NT2/D1 (cell line): ENCODE measurements at places on chromosomes 3 and 15.

- DNase-seq = no peak
Measured at GRCh38 chr3:37223576-37223975, 49.2 kb upstream of the LRRFIP2 start.

DNA sequence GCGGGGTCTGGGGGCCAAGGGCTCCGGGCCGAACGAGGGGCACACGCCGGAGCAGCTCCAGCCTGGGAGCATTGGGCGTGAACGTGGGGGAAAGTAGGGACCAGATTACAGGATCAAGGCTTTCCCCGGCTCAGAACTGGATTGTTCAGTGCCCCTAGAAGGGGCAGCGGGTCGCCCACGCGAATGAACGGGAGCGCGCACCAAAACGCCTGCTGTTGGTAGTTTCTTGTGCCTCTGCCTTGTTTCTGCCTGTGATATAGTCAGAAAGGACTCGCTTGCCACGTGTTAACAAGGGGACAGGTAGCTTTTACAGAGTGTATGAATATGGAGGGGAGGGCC lies 1.1 kb downstream of the CASR start:
- no peak for DNase-seq

DNA sequence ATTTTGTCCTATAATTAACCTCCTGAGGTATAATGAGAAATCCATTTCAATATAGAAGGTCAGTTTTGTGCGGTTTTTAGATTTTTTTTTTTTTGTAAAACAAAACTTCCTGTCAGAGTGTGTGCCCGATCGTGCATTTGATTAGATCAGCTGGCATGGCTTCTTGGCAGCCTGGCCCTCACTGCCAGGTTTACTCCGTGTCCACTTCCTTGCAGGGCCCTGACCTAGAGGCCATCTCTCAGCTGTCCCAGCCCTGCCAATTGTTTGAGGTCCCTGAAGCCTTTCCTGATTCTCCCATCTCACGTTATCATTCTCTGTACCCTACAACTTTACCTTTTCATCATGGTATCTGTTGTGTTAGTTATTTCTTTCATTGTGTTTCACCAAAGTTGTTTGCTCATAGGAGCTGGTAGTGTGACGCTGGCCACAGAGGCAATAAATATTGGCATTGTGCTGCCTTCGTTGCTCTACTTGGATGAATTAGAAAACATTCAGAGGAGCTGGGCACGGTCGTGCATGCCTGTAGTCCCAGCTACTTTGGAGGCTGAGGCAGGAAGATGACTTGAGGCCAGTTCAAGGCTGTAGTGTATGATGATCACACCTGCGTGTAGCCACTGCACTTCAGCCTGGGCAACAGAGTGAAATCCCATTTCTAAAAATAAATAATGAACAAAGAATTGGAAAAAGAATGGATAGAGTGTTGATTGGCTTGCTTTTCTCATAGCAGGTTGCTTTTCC lies 202.0 kb downstream of the GHSR start:
- DNase-seq = no peak

DNA sequence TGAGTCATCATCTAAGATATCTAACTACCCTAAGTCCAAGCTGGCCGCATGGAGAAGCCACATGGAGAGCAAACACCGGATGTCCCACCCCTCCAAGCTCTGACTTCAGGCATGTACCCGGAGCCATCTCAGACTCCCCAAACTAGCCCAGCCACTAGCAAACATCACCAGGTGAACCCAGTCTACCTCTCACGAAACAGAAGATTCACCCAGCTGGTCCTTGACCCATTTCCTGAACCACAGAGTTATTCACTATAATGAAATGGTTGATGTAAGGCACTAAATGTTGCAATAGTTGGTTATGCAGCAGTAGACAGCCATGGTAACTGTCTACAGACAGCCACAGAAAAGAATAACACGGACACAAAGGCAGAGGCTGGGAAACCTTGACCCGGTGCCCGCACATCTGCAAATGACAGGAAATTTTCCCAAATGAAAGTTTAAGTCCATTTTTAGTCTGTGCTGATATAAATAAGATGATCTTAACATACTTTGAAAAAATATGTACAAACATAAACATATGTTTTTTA lies 265.5 kb upstream of the ATP10A start:
- DNase-seq = no peak

DNA sequence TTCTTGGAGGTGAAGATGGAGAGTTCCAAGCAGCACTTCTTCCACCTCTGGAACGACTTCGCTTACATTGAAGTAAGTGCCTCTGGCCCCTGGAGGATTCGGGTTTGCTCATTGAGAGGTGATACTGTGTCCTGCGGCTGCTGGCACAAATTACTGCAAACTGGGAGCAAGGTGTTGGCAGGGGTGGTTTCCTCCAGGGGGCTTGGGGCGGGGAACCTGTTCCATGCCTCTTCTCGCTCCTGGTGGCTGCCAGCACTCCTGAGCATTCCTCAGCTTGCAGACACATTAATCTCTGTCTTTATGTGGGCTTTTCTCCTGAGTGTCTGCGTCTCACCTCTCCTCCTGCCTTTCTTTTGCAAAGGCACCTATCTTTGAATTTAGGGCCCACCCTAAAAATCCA lies 47.4 kb downstream of the MESD start:
- no peak for DNase-seq
